ENCODE measurements at places on chromosomes 3 and 15.

DNA sequence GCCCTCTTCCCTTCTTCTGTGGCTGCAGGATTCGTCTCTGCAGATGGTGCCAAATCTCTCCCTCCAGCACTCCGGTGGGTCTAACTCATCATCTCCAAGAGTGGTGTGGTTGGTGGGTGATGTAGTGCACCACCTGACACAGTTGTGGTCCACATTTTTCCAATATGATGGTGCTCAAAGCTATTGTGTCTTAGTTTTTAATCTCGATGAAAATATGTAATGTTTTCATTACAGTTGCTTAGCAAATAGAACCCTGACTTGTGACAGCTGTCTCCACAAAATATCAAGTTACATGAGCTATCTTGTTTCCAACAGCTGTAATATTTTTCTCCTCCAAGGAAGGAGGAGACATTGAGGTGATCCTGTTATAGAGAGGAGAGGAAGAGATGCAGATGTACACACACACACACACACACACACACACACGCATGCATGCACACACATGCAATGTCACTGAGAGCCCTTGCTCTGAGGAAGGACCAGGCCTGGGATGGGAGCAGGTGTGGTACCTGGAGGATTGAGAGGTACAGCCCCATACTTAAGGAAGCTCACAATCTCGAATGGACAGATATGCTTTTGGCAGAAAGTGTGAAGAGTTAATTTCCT, 15.7 kb upstream of the ESYT3 start:
- no peak for DNase-seq

GRCh38 chr15:54089776-54090175, 111.5 kb downstream of the UNC13C start:
- no peak for DNase-seq

DNA sequence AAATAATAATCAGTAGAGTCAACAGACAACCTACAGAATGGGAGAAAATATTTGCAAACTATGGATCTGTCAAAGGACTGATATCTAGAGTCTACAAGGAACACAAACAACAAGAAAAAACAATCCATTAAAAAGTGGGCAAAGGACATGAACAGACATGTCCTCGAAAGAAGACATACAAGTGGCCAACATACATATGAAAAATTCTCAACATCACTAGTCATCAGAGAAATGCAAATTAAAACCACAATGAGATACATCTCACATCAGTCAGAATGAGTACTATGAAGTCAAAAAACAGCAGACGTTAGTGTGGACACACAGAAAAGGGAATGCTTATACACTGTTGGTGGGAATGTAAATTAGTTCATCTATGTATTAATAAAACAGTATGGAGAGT, 33.7 kb downstream of the SLC2A2 start:
- no peak for DNase-seq

DNA sequence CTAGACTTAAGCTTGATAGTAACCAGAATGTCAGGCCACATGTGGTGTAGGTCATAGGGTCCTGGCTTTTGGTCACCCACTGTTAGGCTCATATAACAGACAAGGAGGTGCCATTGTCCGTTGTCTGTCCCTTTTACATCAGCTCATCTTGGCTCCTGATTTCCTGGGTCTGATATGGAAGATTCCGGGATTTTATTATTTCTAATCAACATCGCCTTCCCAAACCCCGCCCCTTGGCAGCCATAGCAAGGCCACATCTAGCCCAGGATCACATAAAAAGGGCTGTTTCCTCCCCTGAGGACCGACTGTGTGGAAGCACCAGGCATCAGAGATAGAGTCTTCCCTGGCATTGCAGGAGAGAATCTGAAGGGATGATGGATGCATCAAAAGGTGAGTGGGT, at the start of gene TGM4:
Gene TGM4, plus strand, starts transcription at position 301 of the 400 bp plus-strand sequence. Its CDS starts 71 bp downstream, at position 372.
- no peak for DNase-seq

DNA sequence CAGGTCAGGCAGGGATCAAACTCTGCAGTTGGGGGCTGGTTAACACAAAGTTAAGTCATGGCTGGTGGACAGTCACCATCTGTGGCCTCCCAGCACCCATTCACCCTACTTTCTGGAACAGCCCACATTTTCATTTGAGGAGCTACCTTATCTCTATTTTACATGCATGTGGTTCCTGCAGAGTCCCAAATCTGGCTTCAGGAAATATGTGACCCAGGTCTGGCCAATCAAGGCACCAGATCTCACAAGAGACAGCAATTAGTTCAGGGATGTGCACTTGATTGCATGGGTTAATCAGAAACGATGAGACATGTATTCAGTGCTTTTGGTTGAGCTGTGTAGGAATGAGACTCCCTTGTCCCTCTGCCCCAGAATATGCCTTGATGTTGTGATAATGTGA, 170.9 kb downstream of the NR2F2 start:
- DNase-seq, result no peak

All from activated naive CD4-positive, alpha-beta T cell treated with anti-CD3 and anti-CD28 coated beads, Interleukin-2, amount 10 ng/mL, durations not matched to agents 7 days and 5 days (primary cell).